Naive B cell (primary cell): ENCODE measurements at places on chromosomes 5 and 9.

- DNase-seq: no peak
These were observed 352.5 kb upstream of the C9orf72 start for GRCh38 chr9:27925815-27926214.

GRCh38 chr5:142630927-142631539 lies 54.9 kb downstream of the FGF1 start:
- no peak for DNase-seq

GRCh38 chr9:124940521-124940893 lies 376 bp downstream of the GOLGA1 start:
- DNase-seq: no peak

GRCh38 chr5:125376059-125376641 lies 629.7 kb upstream of the ZNF608 start:
- DNase-seq: no peak

DNA sequence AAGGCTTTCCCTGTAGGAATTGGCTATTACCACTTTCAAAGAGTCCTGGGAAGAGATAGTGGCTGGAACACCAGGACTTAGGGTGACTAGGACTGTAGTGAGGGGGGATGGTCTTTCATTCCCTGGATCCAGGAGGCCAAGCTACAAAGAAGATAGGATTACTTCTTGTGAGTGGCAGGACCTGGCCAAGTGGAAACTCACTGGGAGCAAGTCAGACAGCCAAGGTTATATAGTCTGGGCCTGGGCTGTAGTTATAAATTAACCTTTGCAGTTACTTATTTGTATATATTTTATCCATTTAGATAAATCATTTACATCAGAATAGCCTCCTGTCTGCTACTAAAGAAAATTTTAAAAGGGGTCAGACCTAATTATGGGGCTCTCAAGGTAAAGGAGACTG lies 124.3 kb downstream of the TLR4 start:
- DNase-seq: no peak

DNA sequence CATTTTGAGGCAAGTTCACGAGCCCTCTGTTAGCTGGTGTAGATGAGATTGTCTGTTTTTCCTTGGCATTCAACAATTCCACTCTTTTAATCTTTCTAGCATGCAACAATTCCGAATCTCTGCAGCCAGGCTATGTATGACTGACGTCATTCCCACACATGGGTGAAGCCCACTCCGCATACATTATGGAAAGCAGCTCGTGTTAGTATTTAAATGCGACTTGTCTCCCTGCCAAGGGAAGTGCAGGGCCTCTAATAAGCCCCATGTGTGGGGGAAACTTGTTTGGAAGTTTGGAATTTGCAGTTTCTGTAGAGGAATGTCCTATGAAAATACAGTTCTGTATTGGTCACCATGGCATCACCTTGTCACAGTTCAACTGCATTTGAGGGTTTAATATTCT lies 146.0 kb upstream of the FBXL7 start:
- no peak for DNase-seq

- no peak for DNase-seq
These were observed 51.4 kb upstream of the EPB41L4B start for GRCh38 chr9:109372246-109372645.

- no peak for DNase-seq
These were observed 581.6 kb upstream of the CDH9 start for GRCh38 chr5:27619982-27620381.

GRCh38 chr5:157543825-157544622 lies 31.6 kb downstream of the ADAM19 start:
- no peak for DNase-seq

GRCh38 chr5:113026211-113026610 lies 49.6 kb downstream of the DCP2 start:
- DNase-seq: no peak

DNA sequence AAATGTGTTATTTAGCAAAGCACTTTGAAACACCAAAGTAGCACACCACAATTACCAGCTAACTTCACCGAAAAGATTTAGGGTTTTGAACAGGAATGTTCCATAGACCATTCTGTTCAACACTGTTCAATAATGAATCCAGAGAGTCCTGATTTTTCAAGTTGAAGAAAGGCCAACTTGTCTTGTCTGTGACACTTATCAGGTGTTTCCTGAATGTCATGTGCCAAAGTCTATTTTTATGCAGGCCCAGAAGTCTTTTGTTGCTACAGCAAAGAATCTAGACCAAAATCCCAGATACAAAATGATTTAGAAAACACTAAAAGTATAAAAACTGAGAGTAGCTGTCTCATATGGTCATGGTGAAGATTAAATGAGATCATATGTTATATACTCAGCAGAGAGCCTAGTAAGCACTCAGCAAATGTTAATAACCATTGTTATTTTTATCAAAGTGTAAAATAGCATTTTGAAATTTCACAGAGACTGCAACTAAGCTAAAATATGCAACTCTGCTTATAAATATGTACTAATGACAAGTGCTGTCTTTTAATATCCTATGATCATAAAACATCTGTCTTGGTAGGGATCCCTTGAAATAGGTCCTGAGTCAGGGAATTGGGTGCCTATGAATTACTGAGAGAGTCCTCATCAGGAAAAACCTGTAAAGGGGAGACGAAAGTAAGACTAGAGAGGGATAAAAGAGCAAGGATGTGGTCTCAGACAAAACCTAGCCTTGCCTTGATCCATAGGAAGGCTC lies 122.4 kb upstream of the SLC12A2 start:
- no peak for DNase-seq

- no peak for DNase-seq
These were observed 12.9 kb downstream of the MSX2 start for GRCh38 chr5:174737330-174737729.

DNA sequence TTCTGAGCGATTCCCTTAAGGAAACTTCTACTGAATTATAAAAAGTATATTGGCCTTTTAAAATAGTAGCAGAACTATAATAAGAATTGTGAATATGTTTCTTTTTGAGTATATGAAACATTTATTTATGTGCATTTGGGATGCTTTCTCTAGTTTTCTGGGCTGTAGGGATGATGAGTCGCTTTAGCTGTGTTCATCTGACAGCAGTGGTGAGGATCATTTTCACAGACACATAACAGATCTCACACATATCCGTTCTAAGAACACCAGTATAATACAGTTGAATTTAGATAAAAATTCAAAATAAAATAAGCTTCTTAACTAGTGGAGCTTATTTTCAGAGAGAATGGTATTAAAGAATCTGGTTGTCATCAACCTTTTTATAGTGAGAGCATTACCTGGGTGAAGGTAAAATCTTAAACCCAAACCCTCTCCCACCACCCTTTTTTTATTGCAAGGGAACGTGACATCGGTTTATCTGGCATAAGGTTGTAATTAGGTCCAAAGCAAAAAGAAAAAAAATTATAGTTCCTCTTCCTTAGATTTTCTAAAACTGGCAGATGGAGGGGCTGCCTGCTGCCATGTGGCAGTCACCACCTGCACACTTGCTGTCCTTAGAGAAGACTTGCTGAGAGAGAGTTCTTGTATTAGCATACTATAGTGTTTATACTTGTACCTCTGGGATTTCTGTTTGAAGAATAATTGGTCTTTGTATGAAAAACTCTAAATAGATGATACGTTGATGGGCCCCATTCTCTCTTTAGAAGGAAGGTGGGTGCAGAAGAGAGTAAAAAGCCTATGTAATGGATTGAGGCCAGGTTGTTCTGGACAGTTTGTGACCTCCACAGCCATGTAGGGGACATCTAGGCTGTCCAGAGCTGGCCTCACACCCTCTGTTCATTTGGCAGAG lies 86.8 kb downstream of the CAMK4 start:
- DNase-seq: no peak

DNA sequence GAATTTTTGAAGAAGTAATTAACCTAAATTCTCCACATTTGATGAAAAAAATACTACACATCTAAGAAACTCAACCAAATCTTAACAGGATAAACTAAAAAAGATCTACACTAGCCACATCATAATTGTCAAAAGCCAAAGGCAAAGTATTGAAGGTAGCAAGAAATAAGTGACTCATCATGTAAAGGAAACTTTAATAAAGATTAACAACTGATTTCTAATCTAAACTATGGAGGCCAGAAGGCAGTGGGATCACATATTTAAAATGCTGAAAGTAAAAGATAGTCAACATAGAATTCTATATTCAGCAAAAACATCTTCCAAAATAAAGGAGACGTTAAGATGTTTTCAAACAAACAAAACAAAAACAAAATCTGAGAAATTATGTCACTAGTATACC lies 2002.9 kb downstream of the MAT2B start:
- DNase-seq: no peak

- DNase-seq: peak; percentile 48
These were observed 206.0 kb upstream of the DMRTA1 start for GRCh38 chr9:22240619-22241018.

DNA sequence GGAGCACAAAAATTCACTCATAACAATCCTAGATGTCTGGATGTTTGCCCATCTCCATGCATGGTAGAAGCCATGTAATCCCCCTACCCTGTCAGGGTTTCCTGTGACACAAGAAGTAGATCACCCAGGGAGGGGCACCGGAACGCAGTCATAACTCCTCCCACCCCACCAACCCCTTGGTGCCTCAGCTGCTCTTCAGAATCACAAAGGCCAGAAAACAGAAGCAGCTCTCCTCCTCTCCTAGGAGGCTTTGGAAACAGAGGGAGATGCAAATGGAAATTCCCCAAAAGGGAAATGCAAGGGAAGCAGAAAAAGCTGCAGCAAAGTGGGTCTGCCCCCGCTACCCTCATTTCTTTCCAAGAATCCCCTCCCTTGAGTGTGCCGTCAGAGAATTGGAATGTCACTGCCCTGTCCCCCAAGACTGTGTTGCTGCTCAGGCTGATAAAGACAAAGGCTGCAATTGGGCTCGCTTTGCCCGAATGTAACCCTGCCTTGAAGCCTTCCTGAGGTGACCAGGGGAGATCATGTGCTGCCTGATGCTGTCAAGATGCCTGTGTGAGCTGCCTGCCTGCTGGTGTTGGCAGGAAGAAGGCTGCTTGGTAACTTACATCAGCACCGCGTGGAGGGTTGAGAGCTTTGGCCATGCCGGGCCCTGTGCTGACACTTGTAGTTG lies 65.5 kb upstream of the ABCA1 start:
- DNase-seq: peak; percentile 37

DNA sequence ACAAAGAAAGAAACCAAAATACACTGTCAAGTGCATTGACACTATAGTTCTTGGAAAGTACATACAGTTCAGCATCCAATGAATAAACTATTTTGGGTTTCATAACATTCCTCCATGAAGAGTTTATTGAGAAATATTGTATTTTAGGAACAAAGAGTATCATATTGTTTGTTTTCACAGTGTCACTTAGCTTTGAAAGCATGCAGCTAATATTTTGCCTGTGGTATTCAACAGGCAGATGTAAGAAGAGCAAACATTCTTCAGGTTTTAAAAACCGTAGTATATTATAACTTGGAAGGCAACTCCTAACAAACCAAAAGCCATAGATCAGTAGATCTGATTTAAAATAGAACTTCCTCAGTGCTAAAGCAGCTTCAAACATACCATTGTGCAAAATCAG lies 4.5 kb downstream of the PRELID2 start:
- no peak for DNase-seq

GRCh38 chr5:135038813-135039270 lies 4.8 kb upstream of the PITX1 start:
- no peak for DNase-seq

GRCh38 chr9:89574309-89574708 lies 30.5 kb upstream of the GADD45G start:
- DNase-seq: no peak

GRCh38 chr9:128226412-128226801 lies 23.2 kb downstream of the DNM1 start:
- no peak for DNase-seq

DNA sequence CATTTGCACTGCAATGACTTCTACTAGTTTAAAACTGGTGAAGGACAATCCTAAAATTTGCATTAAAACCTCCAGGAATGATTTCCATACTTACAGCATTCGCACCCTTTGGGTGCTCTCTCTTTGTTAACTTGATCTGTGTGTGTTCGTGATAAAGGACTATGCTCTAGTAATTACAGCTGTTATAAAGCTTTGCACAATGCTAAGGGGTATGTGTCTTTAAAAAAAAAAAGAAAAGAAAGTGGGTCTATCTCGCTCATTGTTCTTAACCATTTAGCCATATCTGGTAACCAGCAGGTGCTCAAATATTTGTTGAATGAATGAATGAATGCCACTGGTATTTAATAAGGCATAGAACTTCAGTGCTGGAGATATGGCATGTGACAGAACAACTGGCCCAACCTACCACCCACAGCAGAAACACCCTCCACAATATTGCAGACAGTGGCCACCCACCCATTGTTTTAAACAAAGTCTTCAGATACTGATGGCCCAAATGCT lies 8.7 kb downstream of the TRIM36 start:
- DNase-seq: no peak

GRCh38 chr9:68969538-68969937 lies 44.4 kb downstream of the PRKACG start:
- DNase-seq: no peak

DNA sequence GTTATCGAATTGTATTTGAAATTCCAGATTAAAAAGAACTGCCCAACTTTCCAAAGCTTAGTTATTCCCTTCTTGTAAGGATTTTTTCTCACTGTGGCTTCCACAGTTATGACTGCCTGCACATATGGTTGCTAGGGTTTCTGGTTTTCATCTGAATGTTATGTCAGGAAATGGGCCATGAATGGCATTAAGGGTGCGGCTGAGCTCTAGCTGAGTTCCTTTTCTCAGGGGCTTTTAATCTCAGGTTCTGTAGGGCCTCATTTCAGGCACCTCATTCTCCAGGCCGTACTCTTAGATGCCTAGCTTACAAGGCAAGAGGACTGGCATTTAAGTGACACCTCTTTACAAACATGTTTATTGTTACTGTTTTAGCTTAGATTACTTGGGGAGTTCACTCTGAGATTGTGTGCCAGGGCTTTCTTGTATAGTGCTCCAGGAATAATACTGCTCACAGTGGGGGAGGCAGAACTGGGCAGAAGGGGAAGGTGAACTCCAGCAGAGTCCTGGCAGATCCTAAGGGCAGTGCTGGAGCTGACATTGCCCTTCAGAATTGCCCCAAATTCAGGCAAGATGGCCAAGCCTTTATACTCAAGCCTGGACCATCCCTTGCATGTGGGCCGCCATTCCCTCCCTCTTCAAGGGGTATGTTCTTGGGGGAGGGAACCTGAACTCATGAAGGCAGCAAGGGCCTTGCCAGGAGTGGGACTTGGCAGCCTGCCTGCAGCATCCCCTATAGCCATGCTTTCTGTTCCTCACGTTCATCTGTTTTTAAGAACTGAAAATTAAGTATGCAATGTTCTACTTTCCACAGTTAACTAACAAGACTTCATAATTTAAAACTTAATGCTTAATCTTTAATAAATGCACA lies 111.5 kb downstream of the KDM4C start:
- DNase-seq: no peak

- no peak for DNase-seq
These were observed 8.6 kb downstream of the HAPLN1 start for GRCh38 chr5:83711982-83712601.

DNA sequence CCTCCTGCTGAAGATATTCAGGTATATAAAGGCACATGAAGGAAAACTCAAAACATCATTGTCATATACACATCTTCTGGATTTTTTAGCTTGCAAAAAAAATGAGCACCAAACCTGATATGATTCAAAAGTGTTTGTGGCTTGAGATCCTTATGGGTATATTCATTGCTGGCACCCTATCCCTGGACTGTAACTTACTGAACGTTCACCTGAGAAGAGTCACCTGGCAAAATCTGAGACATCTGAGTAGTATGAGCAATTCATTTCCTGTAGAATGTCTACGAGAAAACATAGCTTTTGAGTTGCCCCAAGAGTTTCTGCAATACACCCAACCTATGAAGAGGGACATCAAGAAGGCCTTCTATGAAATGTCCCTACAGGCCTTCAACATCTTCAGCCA lies at the start of gene IFNK:
Gene IFNK, plus strand, starts transcription at position 55 of the 400 bp plus-strand sequence. Its CDS starts 47 bp downstream, at position 102.
- no peak for DNase-seq

GRCh38 chr9:28923351-28923750 lies 1350.1 kb upstream of the C9orf72 start:
- DNase-seq: no peak
